ENCODE measurements at places on chromosomes 2 and 18.

GRCh38 chr18:6294148-6294784 is 120.4 kb downstream of the L3MBTL4 start:
- peak; percentile 89 for DNase-seq

DNA sequence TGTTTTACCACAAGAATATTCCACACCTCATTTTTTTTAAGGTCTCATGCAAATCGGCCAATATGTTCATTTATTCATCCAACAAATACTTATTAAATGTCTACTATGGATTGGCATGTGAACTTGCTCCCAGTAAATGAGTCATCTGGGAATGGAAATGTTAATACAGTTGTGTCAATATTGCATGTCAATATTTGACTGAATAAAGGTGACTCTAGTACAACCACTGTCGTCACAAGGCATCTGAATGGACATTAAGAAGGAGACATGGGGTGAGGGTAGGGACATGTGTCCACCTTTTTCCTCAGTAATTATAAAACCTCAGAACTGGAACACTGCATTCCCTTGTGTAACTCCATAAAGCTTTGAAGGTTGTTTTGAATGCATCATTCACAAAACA is 365.4 kb downstream of the ADCYAP1 start:
- DNase-seq: no peak

DNA sequence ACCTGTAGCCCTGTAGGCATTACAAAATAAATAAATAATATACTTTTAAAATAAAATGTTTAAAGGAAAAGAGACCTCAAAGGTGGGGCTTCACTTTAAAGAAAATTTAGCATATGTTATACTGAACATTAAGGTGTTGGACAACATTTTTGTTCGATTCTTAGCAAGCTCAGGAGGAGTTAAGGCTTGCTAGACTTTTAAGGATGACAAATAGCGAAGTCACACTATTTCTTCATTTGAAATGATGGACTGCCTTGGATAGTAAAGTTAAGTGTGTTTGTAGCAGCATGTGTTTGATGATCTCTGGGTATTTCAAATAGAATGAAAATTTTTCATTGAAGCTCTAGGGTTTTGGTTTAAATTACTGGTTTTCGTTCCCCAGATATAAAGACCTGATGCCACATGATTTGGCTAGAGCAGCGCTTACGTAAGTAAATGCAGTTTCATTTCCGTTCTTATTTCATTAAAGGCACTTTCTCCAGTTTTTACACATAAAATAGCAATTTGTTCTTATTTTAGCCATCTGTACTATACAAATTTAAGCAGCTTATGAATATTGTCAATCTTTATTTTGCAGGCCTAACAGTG is 24.9 kb downstream of the HADHB start:
- no peak for DNase-seq

- no peak for DNase-seq
Observed at GRCh38 chr2:61759718-61760117, 94.1 kb downstream of the FAM161A start.

DNA sequence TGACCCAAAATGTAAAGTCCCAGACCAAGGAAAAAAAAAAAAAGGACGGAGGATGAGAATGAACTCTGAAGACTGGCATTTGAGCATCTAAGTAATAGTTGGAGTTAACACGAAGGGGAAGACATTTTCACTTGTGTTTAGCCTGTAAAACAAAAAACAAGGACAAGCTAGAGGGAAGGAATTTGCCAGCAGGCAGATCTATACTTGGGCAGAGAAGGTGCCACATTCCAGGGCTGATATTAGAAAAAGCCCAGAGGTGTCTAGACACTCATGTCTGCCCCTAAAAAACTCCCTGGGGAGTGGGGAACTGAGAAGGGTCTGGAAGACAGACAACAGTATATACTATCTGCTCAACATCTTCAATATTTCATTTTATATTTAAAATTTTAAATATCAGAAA is 171.1 kb downstream of the ZEB2 start:
- DNase-seq: no peak

DNA sequence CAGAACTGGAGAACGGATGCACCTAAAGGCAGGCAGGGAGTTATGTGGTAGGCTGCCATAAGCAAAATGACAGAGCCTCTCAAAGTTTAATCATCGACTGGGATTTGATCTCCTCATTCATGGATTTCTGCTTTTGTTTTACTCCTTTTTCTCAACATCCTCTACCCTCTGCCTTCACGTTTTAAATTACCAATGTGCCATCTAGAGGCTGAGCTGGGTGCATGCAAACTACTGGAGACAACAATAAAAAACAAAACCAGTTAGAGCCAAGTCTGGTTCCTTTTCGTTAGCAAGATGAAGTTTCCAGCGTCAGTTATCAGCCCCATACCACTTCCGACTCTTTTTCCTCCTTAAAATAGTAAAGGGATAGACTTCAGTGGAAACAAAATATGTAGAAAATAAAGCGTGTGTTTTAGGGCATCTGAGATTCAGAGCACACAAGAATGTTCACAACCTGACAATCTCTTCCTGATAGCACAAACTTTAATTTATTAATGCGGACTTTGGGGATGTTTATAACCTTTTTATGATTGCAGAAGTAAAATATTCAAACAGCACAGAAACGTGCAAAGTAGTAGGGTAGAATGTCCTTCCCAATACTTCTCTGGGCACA is 117.0 kb downstream of the LAMA1 start:
- DNase-seq: peak; percentile 65

GRCh38 chr2:12389344-12390045 is 327.2 kb upstream of the TRIB2 start:
- DNase-seq: no peak

- no peak for DNase-seq
Observed at GRCh38 chr2:6089474-6089873, 397.3 kb downstream of the SOX11 start.

- no peak for DNase-seq
Observed at GRCh38 chr2:233960203-233960602, 43.0 kb downstream of the TRPM8 start.

DNA sequence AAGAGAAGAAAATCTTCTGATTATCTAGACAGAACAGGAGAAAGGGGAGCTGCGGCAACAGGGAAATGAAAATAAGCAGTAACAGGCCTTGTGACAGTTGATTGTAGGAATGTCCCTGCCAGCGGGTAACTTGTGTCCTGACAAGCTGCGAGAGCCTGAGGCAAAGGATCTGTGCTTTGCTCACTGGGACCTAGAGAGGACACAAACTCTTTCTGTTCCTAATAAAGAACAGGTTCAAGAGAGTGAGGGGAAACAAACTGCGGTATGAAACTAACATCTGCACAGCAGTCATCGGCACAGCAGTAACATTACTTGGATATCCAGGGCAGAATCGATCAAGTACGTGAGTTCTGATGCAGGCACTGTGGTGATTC is 103.7 kb upstream of the THOC1 start:
- no peak for DNase-seq

DNA sequence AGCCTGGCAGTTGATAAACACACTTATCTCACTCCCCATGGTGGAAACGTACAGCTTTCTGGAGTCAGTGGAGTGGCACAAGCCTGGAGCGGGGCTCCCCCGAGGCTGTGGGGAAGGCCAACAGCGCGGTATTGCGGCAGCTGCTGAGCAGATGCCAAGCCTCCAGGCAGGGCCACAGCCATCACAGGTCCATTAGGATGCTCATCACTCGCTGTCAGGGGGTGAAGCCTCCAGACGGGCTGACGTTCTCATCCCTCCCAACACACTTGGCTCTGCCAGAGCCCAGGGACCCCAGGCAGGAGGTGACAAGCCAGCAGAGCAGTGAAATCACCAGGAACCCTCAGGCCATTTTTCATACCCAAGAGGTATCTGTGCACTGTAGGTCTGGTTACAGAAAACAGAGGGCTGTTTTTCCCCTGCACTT is 529.2 kb upstream of the KLHL29 start:
- DNase-seq: no peak

DNA sequence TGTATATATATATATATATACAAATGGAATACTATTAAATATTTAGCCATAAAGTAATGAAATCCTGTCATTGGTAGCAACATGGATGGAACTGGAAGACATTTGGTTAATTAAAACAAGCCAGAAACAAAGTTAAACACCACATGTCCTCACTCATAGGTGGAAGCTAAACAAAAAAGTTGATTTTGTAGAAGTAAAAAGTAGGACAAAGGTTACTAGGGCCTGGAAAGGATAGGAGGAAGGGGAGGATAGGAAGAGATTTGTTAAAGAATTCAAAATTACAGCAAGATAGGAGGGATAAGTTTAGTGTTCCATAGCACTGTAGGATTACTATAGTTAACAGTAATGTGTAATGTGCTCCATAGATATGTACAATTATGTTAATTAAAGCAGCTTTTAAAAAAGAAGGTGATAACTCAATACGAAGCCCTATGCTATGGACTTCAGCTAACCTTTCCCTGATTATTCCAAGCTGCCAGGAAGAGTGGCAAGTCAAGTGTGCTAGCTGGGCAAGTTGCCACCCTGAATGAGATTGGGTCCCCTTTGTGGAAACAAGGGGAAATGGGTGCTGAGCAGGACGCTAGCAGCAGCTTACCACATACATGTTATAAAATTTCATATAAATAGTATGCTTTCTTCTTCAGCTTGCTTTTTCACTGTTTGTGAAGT is 12.3 kb downstream of the MERTK start:
- DNase-seq: no peak

DNA sequence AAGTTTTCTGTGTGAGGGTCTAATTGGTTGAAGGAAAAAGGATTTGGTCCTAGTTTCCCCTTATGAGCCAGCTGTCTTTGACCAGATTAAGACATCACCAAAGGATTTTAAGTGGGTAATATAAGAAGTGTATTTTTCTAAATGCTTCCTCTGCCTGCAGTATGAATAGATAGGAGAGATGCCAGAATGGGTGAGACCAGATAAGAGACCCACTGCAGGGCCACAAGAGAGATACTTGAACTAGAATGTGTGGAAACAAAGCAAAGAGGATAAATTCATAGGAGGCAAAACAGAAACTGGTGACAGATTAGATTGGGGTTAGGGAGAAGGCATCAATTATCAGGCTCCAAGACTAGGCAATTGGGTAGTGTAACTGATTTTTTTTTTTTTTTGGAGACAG is 1.1 kb upstream of the HDHD2 start:
- DNase-seq: peak; percentile 27

DNA sequence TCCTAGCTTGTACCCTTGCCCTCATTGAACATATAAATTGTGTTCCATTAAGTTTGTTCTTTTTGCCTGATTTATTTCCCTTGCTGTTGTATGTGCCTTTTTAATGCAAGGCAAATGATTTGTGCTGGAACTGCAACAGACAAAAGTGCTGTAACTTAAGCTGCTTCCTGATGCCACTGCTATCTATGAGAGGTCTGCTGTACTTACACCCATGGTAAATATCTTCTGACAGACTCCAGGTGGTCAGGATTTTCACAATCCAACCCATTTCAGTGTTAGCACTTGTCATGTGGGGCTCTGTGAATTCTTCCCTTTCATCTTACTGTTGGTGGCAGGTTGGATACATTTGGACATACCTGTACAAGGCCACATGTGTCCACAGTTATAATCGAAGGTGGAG is 63.5 kb downstream of the ARHGAP15 start:
- no peak for DNase-seq
